Activated naive CD8-positive, alpha-beta T cell treated with anti-CD3 and anti-CD28 coated beads, Interleukin-2, amount 10 ng/mL, durations not matched to agents 7 days and 5 days (primary cell): ENCODE measurements at places on chromosomes 4 and X. TPM values are rescaled to one million over a fixed set of nuclear protein-coding genes. Genes with fewer than 3 reads are reported as not detected.

DNA sequence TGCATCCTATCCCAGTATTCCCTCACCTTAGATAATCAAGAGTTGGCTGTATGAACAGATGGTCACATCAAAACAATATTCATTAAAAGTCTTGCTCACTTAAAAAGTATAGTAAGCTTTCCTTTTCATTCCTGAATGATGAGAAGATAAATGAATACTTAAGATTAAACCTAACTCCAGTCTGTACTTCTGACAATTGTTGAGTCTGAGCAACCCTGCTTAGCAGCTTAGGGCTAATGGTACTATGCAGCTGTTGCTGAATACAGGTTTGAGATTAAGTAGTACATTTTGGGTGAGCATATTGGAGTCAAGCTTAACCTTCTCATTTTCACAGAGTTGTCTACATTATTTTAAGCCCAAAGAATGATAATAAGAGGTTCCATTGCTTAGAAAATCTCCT, 121.7 kb upstream of the ETNPPL start:
- no peak for DNase-seq

The NHS gene
- 1.8 TPM for total RNA-seq

DNA sequence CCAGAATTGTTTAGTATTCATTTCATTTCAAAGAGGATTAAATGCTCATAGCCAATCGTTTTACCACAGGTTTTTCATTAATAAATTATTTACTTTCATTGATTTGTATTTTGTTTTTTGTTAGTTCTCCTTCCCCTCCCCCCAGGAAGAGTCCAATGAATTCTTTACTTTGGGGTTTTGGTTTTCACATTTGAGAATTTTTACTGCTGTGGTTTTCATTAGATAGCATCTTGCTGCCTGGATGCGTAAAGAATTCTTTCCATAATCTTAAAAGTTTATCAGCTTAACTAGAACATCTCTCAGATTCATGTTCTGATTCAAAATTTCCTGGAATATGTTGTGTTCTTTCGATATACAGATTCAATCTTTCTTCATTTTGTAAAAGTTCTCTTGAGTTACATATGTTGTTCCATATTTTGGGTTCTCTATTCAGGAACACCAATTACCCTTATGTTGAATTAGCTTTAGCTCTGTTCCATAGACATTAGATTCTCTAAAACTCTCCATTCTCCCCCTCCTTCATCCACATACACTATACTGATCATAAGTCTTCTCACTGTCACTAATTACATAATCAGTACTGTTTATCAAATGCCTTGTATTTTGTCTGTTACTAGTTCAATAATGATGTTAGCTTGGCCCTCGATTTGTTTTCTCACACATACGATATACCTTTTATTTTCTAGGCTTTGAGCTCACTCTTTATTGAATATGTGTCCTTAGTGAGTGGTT, 184.4 kb downstream of the CAMK2D start:
- no peak for DNase-seq

GRCh38 chrX:119694601-119695534, 1.9 kb upstream of the SEPTIN6 start:
- no peak for DNase-seq

GRCh38 chr4:98326168-98326567, 65.0 kb downstream of the RAP1GDS1 start:
- no peak for DNase-seq

- DNase-seq, result no peak
These were observed 5.4 kb downstream of the GABRQ start for GRCh38 chrX:152642931-152643564.

The HOPX gene
- 25.2 TPM for total RNA-seq

The DUSP21 gene
- not detected for total RNA-seq
